Activated naive CD4-positive, alpha-beta T cell (primary cell): ENCODE measurements at places on chromosomes 7 and 10.

- DNase-seq = no peak
Observed at GRCh38 chr10:100065084-100065660, 16.5 kb downstream of the CPN1 start.

DNA sequence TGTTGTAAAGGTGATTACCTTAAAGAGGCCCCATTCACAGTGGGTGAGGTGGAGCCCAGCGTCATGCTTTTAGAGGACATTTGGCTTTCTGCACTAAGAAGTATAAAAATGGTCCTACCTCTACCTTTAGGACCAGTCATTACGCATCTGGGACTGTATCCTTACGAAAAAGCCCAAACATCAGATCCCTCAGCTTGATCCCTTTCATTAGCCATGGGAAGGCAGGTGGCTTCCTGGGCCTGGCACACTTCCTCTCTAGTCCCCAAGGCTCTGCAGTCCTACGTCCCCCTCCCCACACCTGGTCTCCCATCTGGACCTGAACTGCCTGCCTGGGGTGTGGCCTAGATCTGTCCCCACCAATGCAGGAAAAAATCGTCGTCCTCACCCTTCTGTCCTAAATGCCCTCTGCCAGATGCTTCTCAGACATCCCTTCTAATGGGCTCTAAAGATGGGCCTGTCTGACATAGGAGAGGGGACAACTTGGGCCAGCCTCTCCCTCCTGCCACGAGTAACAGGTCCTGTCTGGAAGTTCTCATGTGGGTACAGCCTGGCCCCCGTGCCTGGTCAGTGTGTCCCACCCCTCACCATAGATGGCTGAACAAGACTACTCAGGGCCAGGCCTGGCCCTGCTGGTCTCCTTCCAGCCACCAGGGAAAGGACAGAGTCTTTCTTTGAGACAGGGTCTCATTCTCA, 11.8 kb upstream of the SLC18A3 start:
- no peak for DNase-seq

GRCh38 chr7:18399436-18400235, 95.9 kb upstream of the HDAC9 start:
- DNase-seq = no peak

DNA sequence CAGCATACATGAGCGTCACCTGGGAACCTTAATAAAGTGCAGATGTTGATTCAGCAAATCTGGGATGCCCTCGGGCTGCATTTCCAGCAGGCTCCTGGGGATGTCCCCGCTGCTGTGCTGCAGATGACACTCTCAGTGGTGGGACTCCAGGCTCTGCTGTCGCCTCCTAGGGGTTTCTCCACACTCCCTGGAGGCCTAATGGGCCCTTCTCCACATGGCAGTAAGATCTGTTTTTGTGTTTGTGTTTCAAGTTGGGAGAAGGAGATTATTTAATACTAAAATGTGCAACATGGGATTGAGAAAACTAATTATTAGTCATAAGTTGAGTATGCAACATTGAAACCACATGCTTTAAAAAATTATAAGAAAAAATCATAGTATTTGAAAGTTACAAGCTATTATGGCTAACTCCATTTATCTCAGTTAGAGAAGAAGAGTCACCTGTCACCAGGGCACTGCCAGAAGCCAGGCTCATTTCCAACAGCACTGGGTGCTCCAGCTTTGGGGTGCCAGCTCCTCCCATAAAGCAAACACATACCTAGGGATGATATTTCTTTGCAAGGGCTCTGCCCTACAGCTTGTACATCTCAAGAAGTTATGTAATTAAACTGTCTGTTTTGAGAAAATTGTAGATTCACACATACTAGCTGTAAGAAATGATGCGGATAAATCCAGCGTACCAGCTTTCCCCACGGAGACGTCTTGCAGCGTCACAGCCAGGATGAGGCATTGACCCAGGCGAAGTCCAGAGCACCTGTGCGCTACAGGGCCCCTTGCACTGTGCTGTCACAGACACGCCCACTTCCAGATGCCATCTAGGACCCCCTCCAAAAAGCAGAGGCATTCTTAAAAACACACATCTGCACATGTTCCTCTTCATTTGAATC, 106.4 kb downstream of the EGFR start:
- no peak for DNase-seq

- DNase-seq = no peak
Observed at GRCh38 chr10:80472234-80473095, 18.4 kb downstream of the TSPAN14 start.

GRCh38 chr10:4315551-4315950, 510.5 kb upstream of the AKR1E2 start:
- no peak for DNase-seq

DNA sequence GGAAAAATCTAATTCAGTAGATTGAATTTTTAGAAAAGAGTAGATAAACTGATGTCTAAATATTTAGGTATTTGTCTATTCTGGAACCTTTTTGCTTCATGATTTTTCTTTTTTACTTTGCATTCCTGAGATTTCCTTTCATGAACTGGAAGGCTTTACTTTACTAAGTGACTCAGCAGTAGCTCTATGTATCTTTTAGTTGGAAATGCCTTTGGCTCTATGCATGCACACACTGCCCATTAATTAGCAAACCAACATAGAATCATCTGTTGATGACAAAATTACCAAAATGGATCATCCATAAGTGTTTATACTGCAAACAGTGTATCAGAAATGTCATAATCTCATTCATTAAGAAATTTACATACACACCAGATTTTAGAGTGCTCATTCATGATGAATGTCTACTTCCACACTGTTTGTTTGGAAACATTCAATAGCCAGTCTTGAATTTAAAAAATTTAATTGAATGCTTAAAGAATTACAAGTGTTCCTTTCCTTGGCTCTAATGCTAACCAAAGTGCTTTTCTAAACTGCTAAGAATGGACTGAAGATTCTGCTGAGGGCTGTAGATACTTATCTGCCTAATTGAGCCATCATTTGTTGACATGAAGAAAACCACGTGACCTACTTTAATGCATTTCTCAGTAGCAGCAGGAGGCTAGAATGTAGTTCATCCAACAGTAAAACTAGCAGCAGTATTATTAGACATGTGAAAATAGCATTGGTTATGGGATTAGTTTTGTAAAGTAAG, 282.0 kb downstream of the ADK start:
- no peak for DNase-seq

DNA sequence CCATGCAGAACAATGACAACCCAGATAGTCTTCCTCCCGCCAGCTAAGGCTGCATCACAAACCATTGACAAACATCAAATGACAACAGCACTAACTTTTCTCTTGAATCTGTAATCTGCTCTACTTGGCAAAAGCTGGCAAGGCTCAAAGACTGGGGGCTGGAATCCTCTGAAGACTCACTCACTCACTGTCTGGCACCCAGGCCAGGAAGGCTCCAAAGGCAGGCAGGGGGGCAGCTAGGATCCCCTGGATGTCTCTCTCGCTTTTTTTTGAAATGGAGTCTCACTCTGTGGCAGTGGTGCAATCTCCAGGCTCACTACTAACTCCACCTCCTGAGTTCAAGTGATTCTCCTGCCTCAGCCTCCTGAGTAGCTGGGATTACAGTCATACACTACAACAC, 159.7 kb upstream of the GPR26 start:
- DNase-seq = no peak

- no peak for DNase-seq
Observed at GRCh38 chr7:145020454-145020853, 184.6 kb upstream of the TPK1 start.

GRCh38 chr7:70027867-70028266, 429.6 kb downstream of the AUTS2 start:
- DNase-seq = no peak

DNA sequence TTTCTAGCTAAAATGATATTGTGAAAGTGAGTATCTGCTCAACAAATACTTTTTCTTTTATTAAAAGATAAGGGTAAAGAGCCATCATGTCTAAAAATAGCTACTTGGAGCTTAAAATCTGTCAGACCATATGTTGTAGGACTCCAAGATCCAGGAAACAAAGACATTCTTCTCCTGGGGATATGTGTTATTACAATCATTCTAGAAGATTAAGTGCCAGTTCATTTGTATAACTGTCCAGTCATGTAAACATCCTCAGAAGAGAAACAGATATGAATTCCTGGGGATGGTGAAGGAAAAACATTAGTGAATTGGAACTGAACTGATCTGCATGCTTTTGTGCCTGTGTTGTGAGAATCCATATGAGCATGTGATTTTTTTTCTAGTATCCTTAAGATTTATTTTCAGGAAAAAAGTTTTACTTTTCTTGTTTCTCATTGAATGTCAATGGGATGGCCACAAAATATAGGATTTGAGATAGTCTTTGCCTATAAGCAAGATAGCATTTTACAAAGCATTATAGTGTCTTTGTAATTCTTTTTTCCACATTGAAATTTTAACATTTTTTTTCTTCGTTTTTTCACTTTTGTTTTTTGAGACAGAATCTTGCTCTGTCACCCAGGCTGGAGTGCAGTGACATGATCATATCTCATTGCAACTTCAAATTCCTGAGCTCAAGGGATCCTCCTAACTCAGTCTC, 14.4 kb upstream of the MTERF1 start:
- no peak for DNase-seq

- DNase-seq = no peak
Observed at GRCh38 chr10:75712242-75712880, 280.9 kb downstream of the LRMDA start.

- DNase-seq = no peak
Observed at GRCh38 chr7:87507446-87507845, 32.0 kb upstream of the ABCB4 start.

DNA sequence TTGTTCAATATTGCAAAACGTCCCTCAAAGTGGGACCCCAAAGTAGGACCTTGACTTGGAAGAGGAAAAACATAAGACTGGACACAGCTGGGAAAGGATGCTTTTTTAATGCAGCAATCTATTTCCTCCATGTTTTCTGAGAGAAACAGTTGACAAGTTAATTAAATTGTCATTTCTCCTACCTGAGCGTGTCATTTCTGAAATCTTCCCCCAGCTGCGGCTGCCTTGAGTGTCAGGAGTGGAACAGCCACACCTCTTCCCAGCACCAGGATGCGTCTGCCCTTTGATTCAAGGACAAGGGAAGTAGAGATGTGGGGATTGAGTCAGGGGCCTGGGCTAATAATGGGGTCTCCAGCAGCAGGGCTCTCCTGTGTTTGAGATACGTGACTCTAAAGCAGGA, 171.3 kb downstream of the HECW1 start:
- DNase-seq = no peak

GRCh38 chr10:35959252-35959651, 317.2 kb upstream of the FZD8 start:
- DNase-seq = no peak

DNA sequence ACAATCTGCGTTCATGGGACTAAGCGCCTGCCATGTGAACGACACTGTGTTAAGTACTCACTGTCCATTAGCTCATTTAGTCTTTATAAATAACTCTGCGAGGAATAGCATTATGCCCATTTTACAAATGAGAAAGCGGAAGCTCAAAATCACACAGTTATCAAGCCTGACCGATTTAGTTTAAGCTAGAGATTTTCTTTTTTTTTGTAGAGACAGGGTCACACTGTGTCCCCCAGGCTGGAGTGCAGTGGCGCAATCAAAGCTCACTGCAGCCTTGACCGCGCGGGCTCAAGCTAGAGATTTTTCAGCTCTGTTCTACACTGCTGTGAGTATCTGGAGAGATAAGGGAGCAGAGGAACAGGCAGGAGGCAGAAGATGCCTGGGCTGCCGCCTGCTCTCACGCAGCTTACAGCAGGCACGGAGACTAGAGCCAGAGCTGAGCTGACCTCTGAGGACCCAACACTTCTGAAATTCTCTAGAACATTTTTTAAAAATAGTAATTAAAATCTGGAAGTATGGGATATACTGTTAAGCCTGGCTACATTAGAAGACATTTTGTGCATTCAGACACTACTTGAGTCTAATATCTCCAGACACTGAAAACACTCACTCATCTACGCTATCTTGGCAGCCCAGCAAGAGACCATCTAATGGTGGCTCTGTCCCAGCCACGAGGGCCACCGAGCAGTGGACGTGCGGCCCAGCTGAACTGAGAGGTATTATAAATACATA, 38.7 kb downstream of the GNA12 start:
- no peak for DNase-seq

DNA sequence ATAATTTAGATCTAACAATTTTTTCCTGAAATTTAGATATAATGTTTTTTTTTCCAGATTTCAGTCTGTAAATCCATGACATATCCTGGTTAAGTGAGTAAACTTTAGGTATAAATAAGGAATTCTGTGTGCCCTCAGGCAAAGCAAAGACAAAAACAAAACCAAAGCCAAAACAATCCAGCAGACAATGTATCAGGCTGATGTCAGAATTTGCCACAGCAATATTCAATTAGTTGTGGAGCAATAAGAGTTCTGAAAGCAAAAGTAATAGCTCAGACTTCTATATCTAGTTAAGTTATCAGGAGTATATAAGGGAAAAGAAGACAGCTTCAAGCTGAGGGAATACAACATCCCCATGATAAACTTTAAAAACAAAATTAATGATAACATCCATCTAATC, 82.0 kb downstream of the MKX start:
- no peak for DNase-seq

- no peak for DNase-seq
Observed at GRCh38 chr10:110651044-110651958, 7.2 kb downstream of the RBM20 start.

- no peak for DNase-seq
Observed at GRCh38 chr7:30894866-30895605, 16.6 kb upstream of the AQP1 start.

DNA sequence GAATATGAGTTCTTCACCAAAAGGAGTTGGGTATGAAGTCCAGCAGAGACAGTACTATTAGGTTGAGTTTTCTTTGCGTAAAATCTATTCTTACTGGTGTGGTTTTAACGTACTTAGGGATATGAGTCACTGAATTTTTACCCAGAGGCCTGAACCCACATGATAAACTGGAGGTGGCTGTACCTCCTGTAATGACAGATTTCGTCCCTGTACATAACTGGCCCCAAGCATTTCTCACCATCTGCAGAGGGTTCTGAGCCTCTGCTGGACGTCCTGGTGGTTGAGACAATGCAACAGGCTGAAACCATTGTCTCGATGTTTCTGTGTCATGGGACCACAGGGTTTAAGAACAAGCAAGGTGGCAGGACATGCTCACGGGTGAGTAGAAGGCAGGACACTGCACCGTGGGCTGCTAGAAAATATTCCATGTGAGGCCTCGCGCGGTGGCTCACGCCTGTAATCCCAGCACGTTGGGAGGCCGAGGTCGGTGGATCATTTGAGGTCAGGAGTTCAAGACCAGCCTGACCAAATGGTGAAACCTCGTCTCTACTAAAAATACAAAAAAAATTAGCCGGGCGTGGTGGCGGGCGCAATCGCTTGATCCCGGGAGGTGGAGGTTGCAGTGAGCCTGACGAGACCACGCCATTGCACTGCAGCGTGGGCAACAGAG, 233.9 kb downstream of the DNAJB6 start:
- no peak for DNase-seq

DNA sequence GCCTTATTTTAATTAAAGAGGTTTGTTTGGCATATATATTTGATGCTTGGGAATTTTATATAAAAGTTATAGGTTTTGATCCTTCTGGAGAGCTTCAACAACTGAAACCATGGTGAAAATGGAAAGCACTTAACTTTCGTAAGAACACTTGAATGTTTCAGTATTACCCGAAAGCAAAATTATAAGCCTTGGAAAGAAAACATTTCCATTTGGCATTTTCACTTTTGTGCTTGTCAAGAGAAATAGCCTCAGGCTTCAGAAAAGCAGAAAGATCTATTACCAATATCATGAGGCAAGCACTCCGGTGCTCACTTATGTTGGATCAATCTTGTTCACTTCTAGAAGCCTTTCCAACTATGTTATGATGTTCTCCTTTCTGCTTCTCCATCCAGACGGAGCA, 256.0 kb downstream of the TRIL start:
- DNase-seq = no peak

GRCh38 chr7:44796034-44796503, 412 bp upstream of the PPIA start:
- peak; percentile 57 for DNase-seq

- DNase-seq = no peak
Observed at GRCh38 chr10:1120801-1121211, 64.6 kb downstream of the WDR37 start.
